ENCODE measurements at places on chromosomes 4 and X.
A peak's percentile ranks its signal among the peaks of the same experiment; 100 is the strongest.

GRCh38 chr4:172485007-172485406, 671.8 kb downstream of the GALNTL6 start:
- no peak for DNase-seq

DNA sequence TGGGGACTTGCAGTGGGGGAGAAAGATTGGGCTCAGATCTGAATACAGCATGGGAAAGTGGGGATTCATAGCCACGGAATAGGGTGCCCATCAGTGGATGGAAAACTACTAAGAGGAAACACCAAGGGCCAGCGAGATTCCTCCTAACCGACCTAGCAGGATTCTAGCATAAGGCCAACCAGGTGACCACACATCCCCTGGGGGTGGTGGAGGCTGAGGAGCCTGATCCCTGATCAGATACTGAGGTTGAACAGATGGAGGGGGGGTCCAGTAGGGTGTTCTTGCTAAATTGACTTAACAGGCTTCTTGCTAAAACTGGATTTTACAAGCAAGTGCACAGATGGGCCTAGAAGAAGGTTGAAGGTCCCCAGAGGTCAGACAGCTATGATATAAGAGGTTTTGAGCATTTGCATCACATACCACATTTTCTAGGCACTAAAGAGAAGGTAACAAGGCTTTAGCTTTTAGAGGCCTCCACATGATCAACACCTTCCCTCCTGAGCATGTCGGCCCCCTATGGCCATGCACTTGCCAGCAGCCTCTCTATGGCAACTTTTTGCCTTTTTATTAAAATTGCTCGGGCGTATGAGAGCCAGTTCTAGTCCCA, 69.1 kb upstream of the PUDP start:
- DNase-seq: no peak

DNA sequence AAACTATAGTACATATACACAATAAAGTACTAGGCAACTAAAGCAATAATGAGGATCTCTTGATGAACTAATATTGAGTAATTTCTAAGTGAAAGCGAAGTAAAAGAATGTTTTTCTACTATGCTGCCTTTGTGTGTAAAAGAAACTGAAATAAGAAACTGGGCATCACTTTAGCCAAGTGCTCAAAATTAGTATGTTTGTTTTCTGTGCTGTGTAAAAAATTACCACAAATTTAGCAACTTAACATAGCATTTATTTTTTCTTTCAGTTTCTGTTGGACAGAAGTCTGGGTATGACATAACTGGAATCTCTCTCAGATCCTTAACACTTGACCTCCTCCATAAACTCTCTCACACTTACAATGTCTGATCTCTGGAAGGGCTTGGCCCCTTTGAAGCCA, 687.1 kb upstream of the MAGEB2 start:
- DNase-seq: no peak

- no peak for DNase-seq
These were observed 151.8 kb downstream of the TSPAN5 start for GRCh38 chr4:98506462-98507132.

- DNase-seq: no peak
These were observed 11.0 kb downstream of the NDUFB11 start for GRCh38 chrX:47133493-47133892.

- DNase-seq: no peak
These were observed 70.9 kb downstream of the PDHA2 start for GRCh38 chr4:95910749-95911148.

DNA sequence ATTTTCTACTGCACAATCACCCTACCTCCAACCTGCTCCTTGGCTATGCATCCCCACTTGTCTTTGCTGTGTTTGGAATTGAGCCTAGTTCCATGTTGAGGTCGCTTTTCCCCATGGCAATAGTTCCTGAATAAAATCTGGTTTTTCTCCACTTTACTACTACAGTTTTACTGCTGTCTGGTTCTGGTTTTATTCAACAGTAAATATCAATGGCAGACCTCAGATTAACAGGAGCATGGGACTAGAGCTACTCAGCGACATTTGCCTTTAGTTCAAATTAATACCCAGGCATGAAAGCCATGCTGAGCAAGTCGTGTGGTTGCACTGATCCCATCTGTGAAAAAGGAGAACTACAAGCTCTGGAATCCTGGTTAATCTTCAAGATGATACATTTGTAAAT, 460.3 kb downstream of the GRXCR1 start:
- DNase-seq: no peak

DNA sequence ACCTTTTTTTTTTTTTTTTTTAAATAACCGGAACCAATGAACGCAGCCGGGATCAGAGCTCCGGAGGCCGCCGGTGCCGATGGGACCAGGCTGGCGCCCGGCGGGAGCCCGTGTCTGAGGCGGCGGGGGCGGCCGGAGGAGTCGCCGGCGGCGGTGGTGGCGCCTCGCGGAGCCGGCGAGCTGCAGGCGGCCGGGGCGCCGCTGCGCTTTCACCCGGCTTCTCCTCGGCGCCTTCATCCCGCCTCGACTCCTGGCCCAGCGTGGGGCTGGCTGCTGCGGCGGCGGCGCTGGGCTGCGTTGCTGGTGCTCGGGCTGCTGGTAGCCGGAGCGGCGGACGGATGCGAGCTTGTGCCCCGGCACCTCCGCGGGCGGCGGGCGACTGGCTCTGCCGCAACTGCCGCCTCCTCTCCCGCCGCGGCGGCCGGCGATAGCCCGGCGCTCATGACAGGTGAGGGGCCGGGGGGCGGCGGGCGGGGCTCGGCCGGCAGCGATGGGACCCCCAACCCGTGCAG, 337 bp downstream of the STIM2 start:
- DNase-seq: peak; percentile 77

DNA sequence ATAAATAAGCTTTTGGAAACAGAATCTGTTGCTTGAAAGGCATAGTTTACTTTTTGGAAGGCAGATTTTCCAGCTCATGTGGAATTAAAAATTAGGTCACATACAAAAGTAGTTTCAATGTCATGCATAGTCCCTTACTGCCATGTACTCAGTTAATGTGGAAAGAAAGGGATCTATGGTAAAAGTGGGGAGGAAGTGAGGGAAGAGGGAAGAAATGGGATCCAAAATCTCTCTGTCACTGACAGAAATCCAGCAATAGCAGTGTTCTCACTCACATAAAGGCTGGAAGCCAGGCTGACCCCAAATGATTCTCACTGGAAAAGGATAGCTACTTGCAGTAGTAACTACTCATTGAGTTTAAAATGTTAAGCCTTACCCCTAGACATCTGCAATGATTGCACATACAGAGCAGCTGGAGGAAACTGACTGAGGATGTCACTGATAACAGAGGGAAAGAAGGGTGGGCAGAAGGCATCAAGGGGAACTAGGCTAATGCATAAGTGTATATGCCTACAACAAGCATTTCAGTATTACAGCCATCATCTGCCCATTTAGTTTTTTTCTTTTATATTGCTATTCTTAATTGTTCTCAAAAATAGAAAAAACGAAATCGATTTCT, 445.6 kb downstream of the FAT4 start:
- DNase-seq: no peak

GRCh38 chrX:129762448-129762847, 17.3 kb upstream of the SASH3 start:
- DNase-seq: no peak

DNA sequence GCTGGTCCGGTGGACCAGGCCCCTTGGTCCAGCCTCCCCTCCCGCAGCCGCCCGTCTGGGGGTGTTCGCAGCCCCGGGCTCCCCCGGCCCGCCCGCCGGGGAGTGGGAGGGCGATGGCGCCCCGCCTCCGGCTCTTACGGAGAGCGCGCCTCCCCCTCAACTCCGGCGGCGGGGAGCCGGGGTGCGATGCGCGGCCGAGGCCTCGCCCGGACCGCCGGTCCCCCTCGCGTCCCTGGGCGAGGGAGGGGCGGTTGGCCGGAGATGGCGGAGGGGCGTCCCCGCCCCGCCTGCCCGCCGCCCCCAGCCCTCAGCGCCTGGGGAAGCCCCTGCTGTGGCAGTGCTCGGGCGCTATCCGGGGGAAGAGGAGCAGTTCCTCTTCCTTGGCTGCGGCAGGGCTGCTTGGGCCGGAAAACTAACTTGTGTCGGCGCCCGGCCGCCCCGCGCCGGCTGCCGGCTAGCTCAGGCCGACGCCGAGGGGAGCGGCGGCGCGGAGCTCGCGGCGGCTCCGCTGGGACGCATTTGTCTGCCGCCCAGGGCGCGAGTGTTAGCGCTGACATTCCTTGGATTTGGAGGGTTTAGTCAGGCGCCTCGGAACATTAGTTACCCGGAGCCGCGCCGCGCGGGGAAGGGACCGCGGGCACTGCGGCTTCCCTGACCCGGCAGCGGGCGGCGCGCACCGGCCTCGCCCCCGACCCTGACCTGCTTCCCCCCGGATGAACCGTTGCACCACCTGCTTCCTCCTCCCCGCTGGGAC, 994 bp downstream of the GALNT7 start:
- peak; percentile 77 for DNase-seq

DNA sequence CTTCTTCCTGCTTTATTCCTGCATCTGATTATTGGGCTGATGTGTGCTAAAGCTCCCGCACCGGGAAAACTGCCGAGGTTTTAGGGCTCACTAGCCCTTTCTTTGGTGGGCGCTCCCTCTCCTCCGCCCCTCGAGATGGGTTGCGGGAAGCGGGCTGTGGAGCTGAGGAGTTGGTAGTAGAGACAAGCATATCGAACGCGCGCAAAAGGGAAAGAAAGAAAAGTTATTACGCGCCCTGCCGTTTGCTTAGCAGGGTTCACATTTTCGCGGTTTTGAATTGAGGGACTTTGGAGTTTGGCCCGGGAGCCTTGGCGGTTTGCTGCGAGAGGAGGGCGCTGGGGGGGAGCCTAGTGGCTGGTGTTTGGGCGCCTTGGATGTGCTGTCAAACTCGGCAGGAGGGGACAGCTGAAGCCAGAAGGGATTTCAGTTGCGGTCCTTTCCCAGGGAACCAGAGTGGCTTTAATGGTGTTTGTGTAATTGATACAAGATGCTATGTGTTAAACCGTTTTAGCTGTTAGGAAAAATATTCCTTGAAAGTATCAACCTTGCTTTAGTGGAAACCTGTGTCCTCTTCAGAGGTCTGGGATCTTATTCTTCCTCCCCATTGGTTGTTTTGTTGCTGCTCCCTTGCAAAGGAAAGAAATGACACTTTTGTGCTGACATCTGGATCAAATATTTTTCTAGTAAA, 1.1 kb downstream of the GAB1 start:
- DNase-seq: peak; percentile 23

DNA sequence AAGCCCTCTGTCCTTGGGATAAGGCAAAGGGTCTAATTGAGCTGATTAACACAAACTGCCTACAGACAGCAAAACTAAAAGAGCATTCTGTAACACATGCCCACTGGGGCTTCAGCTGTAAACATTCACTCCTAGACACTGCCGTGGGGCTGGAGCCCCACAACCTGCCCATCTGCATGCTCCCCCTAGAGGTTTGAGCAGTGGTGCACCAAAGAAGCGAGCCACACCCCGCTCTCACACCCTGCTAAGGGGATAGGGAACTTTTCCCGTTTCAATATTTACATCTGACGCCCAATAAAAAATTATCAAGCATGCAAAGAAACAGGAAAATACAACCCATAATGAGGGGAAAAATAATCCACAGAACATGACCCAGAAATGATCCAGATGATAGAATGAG, 46.9 kb upstream of the HSD17B10 start:
- peak; percentile 21 for DNase-seq

- DNase-seq: no peak
These were observed 153.9 kb downstream of the PCDH18 start for GRCh38 chr4:137378393-137378792.

DNA sequence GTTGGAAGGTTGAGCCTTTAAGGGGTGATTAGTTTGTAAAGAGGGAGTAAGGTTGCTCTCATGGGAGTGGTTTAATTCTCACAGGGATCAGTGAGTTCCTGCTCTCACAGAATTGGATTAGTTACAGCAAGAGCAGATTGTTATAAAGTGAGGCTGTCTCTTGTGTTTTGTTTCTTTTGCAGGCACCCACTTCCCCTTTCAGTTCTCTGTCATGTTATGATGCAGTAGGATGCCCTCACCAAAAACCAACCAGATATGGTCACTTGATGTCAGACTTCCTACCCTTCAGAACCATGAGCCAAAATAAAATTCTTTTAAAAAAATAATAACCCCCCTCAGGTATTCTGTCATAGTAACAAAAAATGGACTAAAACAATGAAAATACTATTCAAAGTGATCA, 19.9 kb upstream of the IGSF1 start:
- DNase-seq: no peak

DNA sequence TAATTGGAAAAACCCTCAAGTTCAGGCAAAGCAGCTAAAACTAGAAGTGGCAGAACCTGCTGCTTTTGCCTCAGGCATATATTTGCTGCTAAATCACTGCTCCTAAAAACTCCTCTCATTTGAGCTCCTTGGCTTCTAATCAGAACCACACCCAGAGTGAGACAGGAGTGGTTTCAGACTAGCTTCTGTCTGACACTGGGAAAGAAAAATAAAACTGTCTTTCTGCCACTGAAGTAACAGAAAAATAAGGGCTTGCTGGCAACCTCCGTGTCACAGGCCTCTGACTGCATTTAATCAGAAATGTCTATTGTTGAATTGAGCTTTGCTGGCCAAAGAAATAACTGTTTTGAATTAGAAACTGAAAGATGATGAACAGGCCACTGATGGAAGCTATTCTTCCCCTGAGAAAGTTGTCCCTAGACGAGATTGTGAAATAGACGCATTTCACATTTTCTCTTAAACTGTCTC, 52.1 kb upstream of the RAP2C start:
- no peak for DNase-seq

DNA sequence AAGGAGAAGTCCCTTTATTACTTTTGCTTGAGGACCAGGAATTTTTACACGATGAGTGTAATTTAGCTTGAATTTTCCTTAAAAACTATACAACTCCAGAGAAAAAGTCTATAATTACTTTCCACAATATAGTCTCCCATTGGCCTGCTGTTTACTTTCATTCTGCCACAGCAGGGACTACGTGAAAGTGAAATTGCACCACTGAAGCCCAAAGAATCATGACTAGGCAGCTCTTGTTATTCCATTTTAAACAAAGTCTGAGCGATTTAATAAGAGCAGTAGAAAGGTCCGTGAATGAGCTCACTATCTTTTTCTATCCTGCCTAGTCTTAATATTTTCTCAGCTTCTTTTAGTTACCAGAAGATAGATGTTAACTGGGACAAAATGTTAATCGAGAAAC, 68.6 kb downstream of the ADGRG4 start:
- no peak for DNase-seq

DNA sequence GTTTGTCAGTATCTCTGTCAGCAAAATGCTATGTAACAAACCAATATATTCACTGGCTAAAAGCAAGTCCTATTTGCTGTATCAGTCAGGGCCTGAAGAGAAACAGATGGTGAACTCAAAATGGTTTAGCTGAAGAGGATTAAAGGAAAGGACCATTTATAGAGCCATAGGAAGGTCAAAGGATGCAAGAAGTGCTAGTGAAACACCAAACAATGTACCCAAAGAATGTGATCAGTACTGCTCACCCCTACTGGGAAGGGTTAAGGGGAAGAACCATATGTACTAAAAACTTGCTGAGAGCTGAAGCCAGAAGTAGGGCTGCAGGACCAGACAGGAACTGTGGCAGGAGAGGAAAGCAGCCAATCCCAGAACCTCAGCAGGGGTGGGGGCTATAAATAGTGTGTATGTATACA, 479.3 kb downstream of the INPP4B start:
- DNase-seq: no peak
